ENCODE measurements at places on chromosomes 3 and 15.

- no peak for DNase-seq
Observed at GRCh38 chr3:47339951-47340350, 40.9 kb upstream of the PTPN23 start.

DNA sequence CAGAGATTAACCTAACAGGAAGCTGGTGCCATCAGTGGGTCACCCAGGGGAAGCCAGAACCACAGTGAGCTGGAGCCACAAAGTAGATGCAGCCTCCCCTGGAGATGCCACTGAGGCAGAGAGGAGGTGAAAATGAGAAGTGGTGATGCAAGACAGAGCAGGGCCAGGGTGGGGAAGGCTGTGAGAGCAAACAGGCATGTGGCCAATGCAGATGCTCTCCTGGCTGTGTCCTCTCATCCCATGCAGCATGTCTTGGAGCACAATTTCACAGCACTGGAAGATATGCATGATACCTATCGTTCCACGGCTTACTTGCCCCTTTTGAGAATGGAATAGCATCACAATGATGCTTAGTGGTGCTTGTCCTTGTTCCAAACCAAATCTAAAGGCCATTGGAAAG, 126.3 kb downstream of the ABHD5 start:
- DNase-seq = no peak

GRCh38 chr3:143571548-143571947, 276.7 kb downstream of the SLC9A9 start:
- DNase-seq = no peak

DNA sequence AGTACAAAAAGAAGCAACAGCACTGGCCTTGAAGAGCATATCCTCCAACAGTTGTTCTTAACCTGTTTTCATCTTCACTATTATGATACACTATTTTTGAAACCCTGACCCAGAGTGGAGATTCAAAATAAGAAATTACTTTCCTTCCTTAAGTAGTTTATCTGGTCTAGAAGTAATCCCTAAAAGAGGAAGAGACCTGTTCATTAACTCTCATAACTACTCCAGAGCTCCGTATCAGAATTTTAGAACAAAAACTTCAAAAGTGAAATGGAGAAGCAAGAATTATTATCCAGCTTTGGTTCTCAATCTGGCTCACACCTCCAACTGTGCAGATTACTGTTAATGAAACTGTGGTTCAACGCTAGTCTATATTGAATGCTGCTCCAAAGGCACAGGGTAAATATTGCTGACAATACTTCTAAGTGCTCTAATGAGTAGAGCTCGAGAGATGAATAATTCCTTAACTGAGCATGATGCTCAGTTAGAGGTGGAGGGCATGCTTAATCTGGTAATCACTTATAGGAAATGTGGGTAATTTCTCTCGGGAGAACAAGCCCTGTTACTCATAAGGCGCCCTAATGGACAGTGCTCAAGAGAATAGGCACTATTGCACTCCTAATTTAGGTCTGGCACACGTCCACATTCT, 5.2 kb downstream of the LCMT2 start:
- no peak for DNase-seq

- DNase-seq = peak; percentile 39
Observed at GRCh38 chr3:97658668-97659285, 105.8 kb upstream of the ARL6 start.

DNA sequence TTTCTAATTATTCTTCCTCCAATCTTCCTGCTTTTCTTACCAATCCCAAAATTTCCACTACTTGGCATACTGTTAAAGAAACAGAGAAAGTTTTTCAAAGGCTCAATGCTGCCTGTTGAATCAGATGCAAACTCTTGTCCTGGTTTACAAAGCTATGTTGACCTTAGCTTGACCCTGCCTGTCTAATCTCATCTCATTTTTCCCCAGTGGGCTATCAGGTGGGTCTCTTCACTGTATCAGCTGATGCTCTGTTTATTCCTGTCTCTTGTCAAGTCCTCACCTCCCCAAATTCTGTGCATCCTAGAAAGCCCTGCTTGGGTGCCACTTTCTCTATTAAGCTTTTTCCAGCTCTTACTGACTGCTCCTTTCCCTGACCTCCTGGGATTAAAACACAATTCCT, 18.2 kb downstream of the NFKBIZ start:
- no peak for DNase-seq

DNA sequence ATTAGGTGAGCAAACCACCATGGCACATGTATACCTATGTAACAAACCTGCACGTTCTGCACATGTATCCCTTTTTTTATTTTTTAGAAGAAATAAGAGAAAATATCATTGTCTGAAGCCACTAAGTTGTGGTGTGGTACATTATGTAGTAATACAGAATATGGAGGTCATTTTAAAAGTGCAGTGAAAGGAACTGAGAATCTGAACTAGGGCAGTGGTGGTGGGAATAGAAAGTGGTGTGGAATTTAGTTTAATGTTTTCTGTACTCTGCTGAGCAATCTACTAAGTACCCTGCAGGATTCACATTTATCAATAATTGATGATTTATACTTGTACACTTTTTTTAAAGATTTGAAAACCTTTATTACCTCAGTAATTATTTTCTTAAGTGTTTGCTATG, 283.5 kb downstream of the CHL1 start:
- DNase-seq = no peak

DNA sequence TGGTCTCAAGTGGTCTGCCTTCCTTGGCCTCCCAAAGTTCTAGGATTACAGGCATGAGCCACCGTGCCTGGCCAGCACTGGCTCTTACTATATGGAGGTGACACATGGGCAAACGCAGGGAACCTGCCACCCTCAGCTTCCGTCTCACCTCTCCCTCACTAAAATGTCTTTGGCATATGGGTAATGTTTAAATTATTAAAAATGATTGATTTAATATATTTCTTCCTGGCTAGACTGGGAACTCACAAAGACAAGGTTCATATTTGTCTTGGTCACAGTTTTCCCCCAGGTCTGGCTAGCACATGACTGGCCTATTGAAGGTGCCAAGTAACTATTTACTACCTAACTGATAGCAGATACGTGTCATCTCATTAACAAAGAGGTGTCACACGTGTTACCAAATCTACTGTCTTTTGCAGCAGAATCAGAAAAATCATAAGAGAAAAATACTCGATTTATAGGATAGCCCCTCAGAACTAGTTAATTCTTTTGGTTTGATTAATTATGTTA, 48.2 kb downstream of the SYNM start:
- DNase-seq = no peak

- DNase-seq = no peak
Observed at GRCh38 chr3:157581371-157581770, 78.2 kb upstream of the VEPH1 start.

DNA sequence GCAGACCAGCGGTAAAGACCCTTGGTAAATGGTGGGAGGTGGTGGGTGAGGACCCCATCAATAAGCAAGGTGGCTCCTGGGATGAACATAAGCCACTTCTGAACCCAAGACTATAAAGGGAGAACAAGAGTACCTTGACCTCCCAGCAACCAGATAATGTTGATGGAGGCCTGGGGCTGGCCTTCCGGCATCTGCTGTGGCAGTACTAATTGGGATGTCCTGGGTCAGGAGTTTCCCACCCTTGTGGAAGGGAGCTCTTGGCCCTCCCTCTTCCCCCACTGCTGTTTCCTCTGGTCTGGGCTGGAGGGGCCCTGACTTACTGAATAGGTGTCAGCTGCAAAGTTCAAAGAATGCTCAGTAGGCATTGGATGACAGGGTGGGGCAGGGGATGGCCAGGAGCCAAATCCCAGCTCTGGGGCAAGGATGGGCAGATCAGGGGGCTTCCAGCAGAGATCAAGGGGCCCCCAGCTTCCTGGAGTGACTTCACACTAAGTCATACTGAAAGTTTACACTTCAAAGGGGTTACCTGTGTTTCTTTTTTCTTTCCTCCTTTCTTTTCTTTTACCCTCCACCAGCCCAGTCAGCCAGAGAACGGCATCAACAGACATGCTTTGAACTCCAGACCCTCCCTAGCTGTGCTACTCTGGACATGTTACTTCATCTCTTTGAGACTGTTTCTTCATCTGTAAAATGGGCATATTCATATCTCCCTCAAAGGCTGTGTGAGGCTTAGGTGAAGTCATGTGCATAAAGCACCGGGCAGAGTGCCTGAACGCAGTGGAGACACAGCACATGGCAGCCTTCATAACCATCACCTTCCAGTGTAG, 1.5 kb downstream of the RBP1 start:
- no peak for DNase-seq

- DNase-seq = peak; percentile 49
Observed at GRCh38 chr3:99817047-99817436, 620 bp upstream of the CMSS1 start.

GRCh38 chr3:120670576-120670975, 11.5 kb downstream of the HGD start:
- DNase-seq = no peak

- DNase-seq = no peak
Observed at GRCh38 chr3:64179860-64180259, 45.4 kb downstream of the PRICKLE2 start.

DNA sequence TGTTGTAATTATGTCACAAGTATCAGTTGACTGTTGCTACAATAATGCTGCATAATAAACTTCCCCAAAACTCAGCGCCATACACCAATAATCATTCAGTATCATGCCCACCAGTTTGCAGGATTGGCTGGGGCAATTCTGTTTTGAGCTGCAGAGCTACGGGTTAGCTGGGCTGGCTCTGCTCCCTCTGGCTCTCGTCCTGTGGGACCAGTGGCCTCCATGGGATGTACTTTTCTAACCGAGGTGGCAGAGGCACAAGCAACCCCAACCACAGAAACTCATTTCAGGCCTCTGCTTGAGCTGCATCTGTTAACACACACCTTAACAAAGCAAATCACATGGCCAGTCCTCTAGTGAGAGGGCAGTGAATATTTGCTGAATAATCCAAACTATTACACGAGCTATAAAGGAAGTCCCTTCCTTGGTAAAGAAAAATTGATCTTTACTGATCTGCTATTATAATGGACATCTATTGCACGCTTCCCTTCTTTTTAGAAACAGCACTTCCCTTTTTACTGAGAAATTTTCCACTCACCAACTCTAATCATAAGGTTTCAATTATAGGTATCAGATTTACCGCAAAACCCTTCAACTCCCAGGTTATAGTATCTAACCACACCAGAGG, 10.9 kb upstream of the BCL2A1 start:
- DNase-seq = no peak

GRCh38 chr3:126360714-126361060, 3.5 kb upstream of the KLF15 start:
- no peak for DNase-seq

Measured in D341Med (cell line).